ENCODE measurements at places on chromosomes 4 and X.

GRCh38 chrX:40383969-40384368 lies 196.8 kb upstream of the ATP6AP2 start:
- DNase-seq, result no peak

GRCh38 chr4:173301518-173302201 lies 32.5 kb downstream of the HMGB2 start:
- peak; percentile 37 for DNase-seq

DNA sequence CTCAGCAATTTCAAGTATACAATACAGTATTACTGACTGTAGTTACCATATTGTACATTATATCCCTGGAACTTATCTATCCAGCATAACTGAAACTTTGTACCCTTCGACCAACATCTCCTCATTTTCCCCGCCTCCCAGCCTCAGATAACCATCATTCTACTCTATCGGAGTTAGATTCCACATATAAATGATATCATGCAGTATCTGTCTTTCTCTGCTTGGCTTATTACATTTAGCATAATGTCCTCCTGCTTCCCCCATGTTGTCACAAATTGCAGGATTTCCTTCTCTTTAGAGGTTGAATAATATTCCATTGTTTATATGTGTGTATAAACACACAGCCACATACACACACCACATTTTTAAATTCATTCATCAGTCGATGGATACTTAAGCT lies 218.1 kb downstream of the MAML3 start:
- no peak for DNase-seq

DNA sequence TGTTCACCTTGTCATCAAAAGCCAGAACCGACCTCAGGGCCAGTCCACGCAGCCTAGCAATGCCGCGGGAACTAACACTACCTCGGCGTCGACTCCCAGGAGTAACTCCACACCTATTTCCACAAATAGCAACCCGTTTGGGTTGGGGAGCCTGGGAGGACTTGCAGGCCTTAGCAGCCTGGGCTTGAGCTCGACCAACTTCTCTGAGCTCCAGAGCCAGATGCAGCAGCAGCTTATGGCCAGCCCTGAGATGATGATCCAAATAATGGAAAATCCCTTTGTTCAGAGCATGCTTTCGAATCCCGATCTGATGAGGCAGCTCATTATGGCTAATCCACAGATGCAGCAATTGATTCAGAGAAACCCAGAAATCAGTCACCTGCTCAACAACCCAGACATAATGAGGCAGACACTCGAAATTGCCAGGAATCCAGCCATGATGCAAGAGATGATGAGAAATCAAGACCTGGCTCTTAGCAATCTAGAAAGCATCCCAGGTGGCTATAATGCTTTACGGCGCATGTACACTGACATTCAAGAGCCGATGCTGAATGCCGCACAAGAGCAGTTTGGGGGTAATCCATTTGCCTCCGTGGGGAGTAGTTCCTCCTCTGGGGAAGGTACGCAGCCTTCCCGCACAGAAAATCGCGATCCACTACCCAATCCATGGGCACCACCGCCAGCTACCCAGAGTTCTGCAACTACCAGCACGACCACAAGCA lies 898 bp downstream of the UBQLN2 start:
- DNase-seq, result peak; percentile 39

DNA sequence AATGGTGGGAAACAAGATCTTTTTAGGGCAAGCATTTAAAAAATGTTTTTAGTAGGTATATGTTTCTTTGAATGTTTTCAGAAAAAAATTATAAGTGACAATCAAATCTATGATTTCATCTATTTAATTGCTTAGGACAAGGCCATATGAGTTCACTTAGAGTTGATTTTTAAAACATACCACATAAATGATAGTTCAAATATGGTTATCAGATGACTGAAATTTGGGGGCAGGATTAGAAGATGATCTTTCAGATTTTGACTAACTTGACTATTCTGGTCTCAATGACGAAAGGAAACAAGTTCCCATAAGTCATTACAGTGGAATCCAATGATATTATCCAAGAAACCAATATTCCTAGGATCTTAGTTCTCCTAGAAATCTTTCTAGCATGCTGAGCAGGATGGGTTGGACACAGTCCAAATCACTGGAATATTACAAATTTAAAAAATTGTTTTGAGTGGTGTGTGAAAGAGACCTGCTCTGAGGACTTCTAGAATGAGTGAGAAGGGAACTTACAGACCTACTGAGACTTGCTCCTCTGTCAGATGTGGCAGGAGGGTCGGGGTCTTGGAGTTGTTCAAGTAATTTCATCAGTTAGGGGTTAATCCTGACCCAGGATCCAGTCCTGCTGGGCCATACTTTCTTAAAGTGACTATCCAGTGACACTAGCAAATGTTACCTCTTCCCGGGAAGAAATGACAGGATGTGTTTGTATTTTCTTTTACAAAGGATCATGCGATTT lies 20.0 kb downstream of the RHOH start:
- no peak for DNase-seq

DNA sequence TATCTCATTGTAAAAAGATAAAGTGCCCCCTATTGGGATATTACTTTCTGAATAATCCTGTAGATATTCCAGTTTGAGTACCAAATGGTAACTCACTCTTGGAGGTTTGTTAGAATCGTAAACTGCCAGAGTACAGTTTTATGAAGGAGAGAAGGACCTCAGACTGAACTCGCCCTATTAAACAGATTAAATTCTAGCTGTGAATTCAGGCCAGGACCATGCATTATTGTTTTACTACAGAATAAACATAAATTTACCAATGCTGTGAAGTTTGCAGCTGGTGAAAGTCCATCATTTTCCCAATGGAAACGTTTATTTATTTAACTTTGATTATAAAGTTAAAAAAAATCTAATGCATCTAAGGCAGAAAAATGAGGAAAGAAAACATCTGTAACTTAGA lies 20.2 kb upstream of the PRDM5 start:
- no peak for DNase-seq

GRCh38 chrX:11381464-11381863 lies 88.3 kb downstream of the AMELX start:
- DNase-seq, result peak; percentile 62

- DNase-seq, result no peak
These were observed 819.3 kb upstream of the FRG1 start for GRCh38 chr4:189121336-189121735.

DNA sequence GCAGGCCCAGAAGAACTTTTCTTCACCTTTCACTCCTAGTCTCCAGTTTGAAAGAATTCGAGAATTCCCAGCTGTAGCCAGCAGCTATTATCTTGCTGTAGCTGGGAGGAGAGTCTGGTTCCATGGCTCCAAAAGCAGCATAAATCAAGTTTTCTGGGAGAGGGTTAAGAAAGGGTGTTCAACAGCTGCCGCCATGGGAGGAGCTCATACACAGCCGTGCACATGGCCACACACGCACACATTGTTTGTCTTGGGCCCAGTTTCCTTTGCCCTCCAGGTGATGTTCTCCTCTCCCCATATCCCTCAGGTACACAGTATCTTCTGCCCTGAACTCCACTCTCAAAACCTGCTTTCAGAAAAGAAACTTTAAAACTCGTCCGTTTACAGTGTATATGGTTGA lies 4.1 kb upstream of the GPC3 start:
- no peak for DNase-seq

- DNase-seq, result no peak
These were observed 28.0 kb upstream of the ATP6AP2 start for GRCh38 chrX:40552768-40553167.

DNA sequence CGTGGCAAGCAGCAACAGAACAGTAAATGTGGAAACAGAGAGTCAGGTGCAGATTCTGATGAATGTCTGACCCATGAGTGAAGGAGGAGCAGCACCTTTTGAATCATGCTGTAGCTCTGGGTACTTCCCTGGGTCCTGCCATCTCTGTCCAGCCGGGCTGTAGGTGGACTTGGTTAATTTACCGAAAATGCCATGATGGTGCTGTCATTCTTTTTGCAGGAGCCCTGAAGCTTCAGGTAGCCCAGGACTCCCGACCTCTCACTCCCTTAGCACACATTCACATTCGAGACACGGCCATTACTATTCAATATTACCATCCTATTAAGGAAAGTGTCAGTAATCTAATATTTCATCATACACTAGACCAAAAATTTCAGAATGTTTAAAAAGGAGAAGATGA lies 320.9 kb downstream of the STK32B start:
- DNase-seq, result no peak

GRCh38 chrX:118867251-118867650 lies 43.6 kb downstream of the ZCCHC12 start:
- no peak for DNase-seq

DNA sequence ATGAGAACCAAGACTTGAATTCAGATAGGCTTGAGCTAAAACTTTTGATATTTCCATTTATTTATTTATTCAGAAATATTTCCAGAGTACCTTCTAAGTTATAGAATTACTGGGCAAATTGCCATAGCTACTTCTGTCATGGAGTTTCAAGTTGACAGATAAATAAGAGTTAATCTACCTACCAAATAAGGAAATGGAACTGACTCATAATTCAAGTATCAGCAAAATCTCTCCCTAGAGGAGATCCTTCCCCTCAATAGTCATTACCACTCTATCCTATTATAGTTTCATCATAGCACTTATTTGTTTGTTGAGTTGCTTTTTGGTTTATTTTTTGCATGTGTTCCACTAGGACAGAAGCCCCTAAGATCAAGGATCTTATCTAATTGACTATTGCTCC lies 48.8 kb upstream of the CCSER1 start:
- no peak for DNase-seq

DNA sequence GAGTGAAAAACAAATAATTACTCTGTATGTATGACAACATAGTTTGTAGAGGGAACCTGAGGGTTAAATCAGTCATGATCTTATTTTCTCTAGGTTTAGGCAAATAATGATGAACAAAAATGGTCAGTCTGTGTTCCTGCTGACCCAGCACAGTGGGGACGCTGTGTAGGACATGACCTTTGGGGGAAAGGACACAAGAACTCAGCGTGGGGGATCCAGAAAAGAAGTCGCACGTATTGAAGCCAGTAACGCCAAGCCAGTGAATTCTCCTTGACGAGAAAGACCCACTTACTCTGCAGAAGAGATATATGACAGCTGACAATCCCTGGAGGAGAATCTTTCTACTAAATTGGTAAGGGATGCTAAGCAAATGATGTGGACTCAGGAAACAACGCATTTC lies 36.6 kb downstream of the HELT start:
- no peak for DNase-seq

- DNase-seq, result peak; percentile 24
These were observed 312.4 kb downstream of the ARHGAP10 start for GRCh38 chr4:148044089-148044911.

- DNase-seq, result no peak
These were observed 58.7 kb upstream of the STARD8 start for GRCh38 chrX:68588602-68589371.

GRCh38 chr4:1050486-1051213 lies 39.2 kb downstream of the FGFRL1 start:
- DNase-seq, result peak; percentile 78

GRCh38 chr4:153099391-153100140 lies 104.7 kb upstream of the TRIM2 start:
- DNase-seq, result no peak

GRCh38 chr4:24924309-24924781 lies 11.5 kb upstream of the CCDC149 start:
- DNase-seq, result no peak

DNA sequence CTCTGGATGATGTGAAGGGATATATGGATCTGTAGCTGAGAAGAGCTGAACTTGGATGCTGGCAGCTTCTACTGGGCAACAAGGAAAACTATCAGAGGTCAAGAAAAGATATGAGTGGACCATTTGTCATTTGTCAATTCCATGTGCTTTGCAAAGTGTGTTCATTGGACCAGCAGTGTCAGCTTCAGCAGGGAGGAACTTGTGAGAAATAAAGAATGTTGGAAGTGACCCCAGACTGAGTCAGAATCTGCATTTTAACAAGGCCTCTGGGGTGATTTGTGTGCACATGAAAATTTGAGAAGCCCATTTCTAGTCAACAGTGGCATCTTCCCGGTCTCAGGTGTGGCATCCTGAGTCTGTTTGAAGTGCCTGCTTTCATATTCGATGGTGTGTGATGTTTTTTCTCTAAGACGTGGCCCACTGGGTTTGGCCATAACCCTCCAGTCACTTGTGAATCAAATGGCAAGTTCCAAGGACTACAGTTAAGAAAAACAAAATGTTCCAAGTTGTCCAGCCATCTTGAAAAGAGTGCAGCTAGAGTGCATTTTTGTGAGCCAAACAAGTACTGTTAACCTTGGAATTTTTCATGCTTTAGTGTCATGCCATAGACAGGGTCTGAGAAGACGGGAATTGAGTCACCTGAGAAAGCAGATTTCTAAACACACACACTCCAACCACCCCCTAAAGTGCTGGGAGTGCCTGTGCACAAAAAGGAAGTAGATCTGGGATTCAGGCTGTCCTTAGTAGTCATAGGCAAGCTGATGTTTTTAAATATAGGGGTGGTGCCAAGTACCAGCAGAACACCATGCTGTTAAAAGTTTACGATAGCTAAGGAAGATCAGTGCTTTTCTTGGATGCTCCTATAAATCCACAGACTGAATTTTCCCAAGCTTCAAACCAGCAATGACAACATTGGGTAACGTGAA lies 26.4 kb downstream of the GPM6B start:
- DNase-seq, result no peak

- no peak for DNase-seq
These were observed 35.0 kb upstream of the GNPDA2 start for GRCh38 chr4:44761306-44761705.

DNA sequence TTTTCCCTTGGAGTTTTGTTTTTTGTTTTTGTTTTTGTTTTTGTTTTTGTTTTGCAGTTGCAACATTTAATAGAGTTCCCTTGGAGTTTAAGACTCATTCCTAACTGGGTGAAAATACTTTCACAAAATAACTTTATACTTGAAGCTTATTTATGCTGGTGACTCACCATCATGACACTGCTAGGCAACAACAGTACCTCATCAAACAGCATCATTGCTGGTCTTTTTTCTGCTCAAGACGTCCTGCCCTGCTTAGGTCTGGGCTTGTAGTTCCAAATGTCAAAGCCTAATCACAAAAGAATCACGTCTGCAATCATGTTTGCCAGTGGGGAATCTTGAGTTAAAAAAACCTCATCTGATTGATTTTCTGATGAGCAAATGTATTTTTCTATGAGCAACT lies 105.7 kb upstream of the PRPS2 start:
- DNase-seq, result no peak

DNA sequence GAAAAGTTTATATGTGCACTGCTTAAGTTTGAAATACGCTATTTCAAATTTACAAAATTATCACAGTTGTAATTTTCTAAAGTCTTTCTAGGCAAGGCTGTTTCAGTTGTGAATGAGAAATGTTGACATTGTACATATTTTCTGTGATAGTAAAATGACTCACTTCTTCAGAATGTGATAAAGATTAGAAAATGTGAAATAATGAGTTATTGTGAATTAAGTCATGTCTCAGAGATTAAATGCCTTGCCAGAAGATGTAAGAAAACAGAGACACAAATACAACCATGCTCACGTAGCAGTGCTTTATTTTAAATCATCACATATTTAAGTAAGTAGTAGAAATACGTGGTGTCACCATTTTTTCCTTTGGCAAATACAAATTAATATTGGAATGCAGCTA lies 768 bp downstream of the CLCN4 start:
- peak; percentile 27 for DNase-seq

DNA sequence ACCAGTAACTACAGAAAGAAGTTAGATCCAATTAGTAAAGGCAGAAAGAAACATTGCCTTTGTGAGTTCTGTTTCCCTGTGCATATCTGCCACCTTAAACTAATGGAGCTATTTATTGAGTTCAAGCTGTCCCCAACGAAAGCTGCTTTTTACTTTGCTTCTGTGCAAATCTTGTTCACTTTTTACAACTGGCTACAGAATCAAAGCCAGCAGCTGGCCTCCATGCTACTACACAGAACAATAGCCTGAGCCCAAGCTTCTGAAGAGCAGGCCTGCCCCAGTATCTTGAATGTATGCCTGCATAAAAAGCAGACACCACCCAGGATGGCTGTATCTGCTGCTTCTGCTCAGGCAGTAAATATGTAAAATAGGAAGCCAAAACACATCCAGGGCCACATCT lies 28.1 kb downstream of the ANK2 start:
- peak; percentile 84 for DNase-seq
